GM12892 (cell line): ENCODE measurements at places on chromosomes 1 and 21.

GRCh38 chr1:200053646-200054045 lies 26.1 kb downstream of the NR5A2 start:
- no peak for DNase-seq

DNA sequence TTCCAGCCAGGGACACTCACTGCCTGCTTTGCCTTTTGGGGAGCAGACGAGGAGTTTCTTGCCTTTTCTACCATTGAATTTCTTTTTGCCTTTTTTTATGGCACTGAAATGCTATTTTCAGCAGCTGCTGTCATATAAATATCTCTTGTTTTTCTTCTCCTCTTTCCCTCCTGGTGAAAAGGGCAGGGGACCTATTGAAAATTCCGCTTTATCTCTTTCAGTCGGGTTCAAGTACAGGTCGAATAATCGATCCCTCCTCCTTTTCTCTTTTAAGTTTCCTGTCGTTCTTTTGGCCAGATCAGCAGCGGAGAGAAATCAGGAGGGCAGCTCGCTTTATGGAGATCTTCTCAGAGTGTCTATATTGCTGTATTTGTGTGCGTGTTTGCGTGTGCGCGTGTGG lies 67.4 kb upstream of the CASZ1 start:
- no peak for DNase-seq

- DNase-seq, result no peak
Observed at GRCh38 chr1:247421074-247421473, 5.1 kb downstream of the NLRP3 start.

GRCh38 chr21:27564684-27565301 lies 597.9 kb upstream of the ADAMTS5 start:
- DNase-seq, result no peak

- DNase-seq, result no peak
Observed at GRCh38 chr1:44134071-44134920, 7.1 kb downstream of the KLF18 start.

- no peak for DNase-seq
Observed at GRCh38 chr1:119713749-119714456, 2.2 kb downstream of the PHGDH start.

GRCh38 chr1:110155878-110156522 lies 5.7 kb downstream of the SLC6A17 start:
- DNase-seq, result no peak

GRCh38 chr21:25464275-25464674 lies 143.0 kb downstream of the MRPL39 start:
- DNase-seq, result no peak

DNA sequence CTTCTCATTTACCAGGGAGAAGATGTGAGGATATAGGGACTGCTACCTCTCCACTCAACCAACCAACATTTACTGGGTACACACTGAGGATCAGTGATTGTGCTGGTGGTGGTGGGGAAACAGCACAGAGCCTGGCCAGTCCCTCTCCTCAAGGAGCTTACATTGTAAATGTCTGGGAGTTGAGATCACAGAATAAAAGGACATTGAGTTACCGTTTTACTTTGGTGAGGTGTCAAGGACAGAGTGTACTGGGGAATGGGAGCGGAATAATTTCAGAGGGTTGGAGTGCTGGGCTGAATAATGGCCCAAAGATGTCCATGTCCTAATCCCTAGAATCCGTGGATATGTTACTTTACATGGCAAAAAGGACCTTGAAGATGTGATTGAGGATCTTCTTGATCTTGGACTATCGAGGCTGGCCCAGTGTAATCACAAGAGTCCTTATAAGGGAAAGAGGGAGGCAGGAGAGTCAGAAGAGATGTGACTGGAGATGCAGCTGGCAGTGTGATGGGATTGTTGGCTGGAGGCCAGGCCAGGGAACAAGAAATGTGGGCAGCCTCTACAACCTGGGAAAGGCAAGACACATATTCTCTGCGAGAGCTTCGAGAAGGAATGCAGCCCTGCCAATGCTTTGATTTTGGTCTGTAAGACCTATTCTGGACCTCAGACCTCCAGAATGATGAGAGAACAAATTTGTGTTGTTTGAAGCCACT lies 26.6 kb upstream of the RWDD3 start:
- no peak for DNase-seq

GRCh38 chr1:82045221-82045620 lies 244.5 kb downstream of the ADGRL2 start:
- DNase-seq, result no peak

- DNase-seq, result no peak
Observed at GRCh38 chr1:92326681-92327080, 27.8 kb downstream of the RPAP2 start.

DNA sequence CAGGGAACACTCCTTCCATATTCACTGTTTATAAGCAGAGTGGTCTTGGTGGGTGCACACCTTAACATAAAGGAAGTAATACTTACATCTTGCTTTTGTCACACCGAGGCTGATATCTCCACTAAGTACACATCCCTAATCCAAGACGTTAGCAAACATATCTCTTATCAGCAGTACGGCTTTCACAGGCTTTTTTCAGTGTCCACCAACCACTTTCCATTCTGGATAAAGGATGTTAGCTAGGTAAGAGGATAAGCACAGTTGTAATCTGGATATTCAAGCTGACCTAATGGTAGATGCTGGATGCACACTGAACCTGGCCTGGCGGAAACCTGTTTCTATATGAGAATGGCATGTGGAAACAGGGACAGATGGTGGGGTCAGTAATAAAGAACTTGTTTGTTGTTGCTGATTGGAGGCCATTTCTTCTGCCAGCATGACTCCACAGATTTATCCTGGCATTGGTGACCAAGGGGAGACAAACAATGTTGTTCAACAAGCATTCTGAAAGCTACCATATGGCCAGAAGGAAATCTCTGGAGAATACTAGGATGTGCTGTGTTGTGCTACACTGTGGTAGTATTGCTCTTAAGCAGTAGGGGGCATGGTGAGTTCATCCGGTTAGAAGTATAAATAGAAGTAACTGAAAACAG lies 416.4 kb downstream of the PTBP2 start:
- DNase-seq, result no peak

GRCh38 chr1:113452921-113453770 lies 62.8 kb downstream of the MAGI3 start:
- no peak for DNase-seq

DNA sequence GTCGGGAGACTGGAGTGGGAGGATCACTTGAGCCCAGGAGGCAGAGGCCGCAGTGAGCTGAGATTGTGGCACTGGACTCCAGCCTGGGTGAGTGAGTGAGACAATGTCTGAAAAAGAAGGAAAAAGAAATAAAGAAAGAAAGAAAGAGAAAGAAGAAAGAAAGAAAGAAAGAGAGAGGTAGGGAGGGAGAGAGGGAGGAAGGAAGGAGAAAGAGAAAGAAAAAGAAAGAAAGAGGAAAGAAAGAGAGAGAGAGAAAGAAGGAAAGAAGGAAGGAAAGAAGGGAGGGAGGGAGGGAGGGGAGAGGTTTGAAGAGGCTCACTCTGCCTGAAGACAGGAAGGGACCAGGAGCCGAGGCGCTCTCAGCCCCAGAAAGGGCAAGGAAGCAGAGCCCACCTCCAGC lies 4.8 kb upstream of the TCP10L start:
- DNase-seq, result no peak

- no peak for DNase-seq
Observed at GRCh38 chr1:199301472-199302217, 662.8 kb downstream of the PTPRC start.

DNA sequence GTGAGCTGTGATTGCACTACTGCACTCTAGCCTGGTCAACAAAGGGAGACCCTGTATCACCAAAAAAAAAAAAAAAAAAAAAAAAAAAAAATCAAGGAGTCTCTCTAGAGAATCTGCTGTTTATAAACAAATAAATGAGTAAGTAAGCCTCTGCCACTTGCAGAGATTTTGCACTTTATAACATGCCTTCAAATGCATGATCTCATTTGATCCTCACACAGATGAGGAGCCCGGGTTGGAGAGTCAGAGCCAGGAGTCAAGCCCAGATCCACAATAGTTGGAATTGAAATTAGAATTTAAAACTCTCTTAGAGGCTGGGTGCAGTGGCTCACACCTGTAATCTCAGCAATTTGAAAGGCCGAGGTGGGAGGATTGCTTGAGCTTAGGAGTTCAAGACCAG lies 4.0 kb downstream of the PRELP start:
- DNase-seq, result no peak

GRCh38 chr1:179857009-179857408 lies 20.6 kb downstream of the TOR1AIP2 start:
- DNase-seq, result no peak

DNA sequence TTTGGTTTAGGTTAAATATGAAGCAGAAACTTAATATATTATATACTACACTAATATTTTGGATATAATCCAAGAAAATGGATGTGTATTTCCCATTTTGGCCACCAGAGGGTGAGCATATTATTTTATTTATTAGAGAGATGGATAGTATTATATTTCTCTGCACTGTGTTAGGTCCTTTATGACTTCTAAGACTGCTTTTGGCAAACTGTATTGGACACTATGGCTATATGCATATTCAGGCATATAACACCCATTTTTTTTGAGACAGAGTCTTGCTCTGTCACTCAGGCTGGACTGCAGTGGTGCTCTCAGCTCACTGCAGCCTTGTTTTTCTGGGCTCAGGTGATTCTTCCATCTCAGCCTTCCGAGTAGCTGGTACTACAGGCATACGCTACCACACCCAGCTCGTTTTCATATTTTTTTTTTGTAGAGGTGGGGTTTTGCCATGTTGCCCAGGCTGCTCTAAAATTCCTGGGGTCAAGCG lies 17.8 kb upstream of the PGM1 start:
- DNase-seq, result no peak
